IPS DF 6.9 (cell line): ENCODE measurements at places on chromosomes 7 and 10.

- no peak for DNase-seq
Observed at GRCh38 chr7:130872341-130872740, 138.3 kb upstream of the KLF14 start.

- no peak for DNase-seq
Observed at GRCh38 chr7:116598278-116598677, 73.4 kb downstream of the CAV1 start.

DNA sequence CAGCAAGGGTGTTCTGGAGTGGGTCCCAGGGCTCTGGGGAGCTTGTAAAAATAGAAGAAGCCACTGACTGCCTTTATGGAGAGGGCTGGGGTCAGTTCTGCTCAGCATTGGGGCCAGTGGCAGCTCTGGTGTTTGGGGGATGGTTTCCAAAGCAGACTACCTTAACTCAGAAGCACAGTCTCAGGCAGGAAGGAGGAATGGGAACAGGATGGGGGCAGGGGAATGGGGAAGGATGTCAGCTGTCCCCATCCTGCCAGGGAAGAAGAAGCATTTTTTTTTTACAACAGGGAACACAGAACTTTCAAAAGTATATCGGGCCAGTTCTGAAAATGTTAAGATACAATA lies 28.8 kb downstream of the TSPAN15 start:
- no peak for DNase-seq

GRCh38 chr7:196283-196682 lies 3.9 kb downstream of the FAM20C start:
- DNase-seq: no peak

GRCh38 chr7:141483044-141483443 lies 68.2 kb upstream of the AGK start:
- DNase-seq: no peak

DNA sequence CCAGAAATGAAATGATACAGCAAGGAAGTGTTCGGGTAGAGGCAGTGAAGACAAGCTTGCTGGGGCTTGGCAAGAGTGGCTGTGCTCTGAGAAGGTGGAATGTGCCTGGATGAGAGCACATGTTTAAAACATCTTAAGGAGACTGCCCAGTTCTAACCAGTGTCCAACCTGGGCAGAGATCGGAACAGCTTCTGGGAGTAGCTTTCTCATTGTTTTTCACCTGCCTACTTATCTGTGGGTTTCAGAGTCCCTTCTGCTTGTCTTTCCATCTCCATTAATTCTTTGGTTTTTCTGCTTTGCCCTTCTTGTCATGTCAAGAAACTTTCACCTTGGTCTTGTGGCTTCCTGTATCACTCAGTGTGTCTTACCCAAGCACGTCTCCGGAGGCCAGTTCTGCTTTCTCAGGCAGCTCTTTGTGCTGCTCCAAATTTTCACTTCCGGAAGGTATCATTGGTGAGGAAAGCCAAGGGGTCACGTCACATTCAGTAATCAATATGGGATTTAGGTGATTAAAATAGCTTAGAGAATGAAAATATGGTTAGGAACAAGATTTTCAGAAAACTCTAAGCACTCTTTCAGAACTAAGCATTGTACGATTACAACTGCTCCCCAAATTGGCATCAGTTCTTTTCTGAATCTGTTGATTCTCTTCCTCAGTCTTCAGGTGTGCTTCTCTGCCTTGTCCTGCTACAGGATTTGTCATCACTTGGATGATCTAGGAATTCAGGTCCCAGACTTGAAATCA lies 5.5 kb upstream of the LAMB4 start:
- no peak for DNase-seq
